Fibroblast of mammary gland (primary cell): ENCODE measurements at places on chromosomes 3 and 15.
A peak's percentile ranks its signal among the peaks of the same experiment; 100 is the strongest.

- DNase-seq = peak; percentile 79
Measured at GRCh38 chr3:61841111-61841845, 279.9 kb downstream of the PTPRG start.

DNA sequence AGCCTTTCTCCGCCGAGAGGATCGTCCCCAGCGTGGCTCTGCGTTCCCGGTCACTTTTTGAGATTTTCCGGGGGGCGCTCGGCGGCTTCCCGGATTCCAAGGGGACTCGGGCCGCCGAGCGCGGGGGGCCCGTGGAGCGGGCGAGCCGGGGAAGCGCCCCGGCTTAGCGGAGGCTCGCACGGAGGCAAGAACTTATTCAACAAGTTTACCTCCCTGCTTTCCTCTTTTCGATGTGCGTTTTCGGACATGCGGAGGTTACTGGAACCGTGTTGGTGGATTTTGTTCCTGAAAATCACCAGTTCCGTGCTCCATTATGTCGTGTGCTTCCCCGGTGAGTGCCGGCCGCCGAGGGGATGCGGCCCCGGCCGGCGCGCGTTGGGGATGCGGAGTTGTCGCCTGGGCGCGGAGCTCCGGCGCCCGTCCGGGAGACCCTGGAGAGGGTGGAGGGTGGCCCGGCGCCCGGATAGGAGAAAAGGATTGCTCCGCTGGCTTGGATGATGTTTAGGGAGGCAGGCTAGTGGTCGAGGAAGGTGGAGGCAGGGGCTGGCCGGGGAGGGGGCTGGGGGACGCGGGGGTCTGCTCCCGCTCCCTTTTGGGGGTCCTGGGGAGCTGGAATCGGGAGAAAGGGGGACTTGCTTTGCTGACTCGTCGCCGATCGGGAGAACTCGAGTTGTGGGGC is 810 bp downstream of the PTPRG start:
- DNase-seq = no peak

DNA sequence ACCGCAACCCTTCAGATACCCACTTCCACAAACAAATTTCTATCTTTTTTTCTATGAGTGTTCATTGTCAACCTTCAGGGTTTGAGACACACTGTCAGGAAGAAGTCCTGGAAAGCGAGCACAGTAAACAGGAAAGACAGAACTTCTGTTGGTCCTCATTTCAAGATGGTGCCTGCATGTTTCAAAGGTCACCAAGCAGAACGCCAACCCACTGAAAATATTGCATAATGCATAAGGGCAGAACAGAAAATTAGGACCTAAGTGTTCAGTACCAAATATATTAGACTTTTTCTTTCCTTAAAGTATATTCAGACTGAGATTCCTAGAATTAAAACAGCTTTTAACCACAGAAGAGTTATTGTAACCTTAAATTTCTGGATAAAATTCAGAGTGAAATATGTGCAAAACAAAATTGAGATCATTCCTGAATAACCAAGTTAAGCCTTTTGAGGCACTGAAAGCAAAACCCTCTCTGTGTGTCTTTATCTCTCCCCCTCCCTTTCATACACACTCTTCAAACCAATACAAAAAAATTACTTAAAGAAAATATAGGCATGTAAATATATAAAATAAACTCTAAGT is 387.8 kb upstream of the THBS1 start:
- DNase-seq = no peak

DNA sequence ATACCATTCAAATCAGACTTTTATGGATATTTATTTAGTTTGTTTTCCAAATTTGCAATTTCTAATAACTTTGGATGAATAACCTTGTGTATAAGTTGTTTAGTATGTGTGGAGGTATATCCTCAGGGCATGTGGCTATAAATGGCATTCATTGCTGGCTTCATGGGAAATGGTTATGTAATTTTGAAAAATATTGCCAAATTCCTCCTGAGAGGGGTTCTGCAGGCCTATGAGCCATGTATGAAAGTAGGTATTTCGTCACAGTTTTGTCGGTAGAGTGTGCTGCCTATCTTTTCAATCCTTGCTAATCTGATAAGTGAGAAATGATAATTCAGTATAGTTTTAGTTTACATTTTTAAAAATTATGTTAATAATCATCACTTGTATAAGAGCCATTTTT is 256.4 kb upstream of the ZNF385D start:
- peak; percentile 5 for DNase-seq

DNA sequence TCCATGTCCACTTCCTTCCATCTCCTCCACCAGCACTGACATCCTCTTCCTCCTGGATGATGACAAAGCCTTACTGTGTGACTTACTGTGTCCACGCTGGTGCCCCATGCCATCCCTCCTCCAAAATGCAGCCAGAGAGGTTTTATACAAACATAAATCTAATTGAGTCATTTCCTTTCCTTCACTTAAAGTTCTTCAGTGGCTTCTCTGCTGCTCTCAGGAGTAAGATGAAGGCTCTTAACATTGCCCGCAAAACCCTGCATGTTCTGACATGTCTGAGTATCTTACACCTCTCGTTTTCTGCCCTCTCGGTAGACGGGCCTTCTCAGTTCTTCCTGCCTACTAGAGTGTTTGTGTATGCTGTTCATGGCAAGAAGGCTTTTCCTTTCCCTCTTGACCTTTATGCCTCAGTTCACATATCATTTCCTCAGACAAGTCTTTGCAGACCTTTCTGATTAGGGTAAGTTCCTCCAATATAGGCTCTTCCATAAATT is 175.5 kb downstream of the CFAP20DC start:
- DNase-seq = peak; percentile 21

- DNase-seq = no peak
Measured at GRCh38 chr3:81375921-81376320, 385.5 kb downstream of the GBE1 start.

- no peak for DNase-seq
Measured at GRCh38 chr3:149020196-149020838, 29.0 kb downstream of the GYG1 start.

GRCh38 chr3:179068779-179069530 is 2.7 kb downstream of the ZMAT3 start:
- peak; percentile 47 for DNase-seq

DNA sequence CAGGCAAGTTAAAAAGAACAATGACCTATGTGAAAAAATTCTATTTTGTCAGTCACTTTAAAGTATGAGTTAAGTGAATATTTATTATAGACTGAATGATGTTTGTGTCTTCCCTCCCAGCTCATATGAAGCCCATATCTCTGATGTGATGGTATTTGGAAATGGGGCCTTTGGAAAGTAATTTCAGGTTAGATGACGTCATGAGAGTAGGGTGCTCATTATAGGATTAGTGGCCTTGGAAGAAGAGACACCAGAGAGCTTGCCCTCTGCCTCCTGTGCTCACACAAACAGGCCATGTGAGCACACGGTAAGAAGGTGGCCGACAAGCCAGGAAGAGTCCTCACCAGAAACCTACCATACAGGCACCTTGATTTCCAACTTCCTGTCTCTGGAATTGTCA is 138.8 kb upstream of the TNIK start:
- DNase-seq = no peak

DNA sequence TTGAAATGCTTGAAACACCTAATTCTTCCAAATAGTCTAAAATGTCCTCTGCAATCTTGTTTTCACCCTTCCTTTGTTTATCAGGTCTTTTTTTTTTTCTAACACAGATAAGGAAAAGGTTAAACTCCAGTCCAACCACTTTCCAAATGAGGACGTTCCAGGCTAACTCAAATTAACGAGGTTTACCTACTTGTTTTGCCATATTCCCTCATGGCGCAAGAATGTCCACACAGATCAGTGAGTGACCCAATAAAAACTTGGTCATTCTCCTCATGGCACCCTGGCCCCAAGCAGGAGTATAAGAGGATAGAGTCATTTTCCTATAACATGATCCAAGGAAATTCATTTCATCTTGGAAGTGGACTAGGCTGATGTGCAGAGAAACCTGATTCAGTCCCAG is 6.6 kb upstream of the LIPC start:
- DNase-seq = no peak

DNA sequence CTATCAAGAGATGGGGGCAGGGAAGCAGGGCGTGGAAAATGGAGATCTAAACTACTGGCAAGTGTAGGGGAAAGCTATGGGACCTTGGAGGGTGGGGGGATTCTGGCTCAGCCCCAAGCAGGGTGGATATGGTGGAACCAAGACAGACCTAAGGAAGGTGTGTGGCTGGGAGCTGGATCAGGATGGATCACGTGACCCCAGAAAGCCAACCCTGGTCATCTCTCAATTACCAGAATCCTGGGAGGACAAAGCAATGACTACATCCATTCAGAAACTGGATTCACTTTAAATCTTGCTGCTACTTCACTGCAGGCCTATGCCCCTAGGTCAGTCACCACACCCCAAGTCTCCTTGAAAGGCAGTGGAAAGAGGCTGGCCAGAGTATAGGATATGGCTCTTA is 68.4 kb downstream of the WHAMM start:
- no peak for DNase-seq

DNA sequence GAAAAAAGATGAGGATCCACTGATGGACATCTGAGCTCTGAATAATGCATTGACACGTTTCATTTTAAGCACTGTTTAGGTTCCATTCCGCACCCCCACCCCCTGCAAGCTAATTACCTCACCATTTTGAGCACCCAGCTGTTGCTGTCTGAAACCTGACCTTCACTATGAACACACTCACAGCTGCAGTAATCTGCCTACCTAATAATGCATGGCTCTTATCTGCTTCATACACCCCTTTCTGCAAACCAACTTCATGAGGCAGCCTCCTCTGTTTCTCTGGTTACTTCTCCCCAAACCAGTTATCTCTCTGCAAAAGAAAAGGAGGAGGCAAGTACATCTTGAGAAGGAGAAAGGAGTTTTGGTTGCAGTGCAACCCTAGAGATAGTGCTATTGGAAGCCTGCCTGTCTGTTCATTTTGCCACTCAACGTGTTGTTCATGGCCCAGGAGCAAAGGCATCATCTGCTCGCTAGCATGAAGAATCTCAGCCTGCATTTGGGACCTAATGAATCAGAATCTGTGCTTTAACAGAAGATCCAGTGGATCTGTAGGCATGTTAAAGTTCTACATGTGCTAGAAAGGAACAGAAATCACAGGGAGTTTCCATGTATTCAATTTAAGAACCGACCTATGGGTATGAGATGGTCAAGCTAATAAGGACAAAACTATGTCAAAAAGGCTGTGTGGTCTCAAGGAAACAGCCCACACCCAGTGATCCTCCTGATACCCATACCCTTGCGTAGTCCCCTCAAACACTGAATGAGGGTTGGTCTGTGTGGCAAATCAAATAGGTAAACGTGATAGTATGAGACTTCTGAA is 87.2 kb downstream of the MB21D2 start:
- DNase-seq = no peak

GRCh38 chr15:101718896-101719295 is 5.4 kb downstream of the TARS3 start:
- DNase-seq = no peak

DNA sequence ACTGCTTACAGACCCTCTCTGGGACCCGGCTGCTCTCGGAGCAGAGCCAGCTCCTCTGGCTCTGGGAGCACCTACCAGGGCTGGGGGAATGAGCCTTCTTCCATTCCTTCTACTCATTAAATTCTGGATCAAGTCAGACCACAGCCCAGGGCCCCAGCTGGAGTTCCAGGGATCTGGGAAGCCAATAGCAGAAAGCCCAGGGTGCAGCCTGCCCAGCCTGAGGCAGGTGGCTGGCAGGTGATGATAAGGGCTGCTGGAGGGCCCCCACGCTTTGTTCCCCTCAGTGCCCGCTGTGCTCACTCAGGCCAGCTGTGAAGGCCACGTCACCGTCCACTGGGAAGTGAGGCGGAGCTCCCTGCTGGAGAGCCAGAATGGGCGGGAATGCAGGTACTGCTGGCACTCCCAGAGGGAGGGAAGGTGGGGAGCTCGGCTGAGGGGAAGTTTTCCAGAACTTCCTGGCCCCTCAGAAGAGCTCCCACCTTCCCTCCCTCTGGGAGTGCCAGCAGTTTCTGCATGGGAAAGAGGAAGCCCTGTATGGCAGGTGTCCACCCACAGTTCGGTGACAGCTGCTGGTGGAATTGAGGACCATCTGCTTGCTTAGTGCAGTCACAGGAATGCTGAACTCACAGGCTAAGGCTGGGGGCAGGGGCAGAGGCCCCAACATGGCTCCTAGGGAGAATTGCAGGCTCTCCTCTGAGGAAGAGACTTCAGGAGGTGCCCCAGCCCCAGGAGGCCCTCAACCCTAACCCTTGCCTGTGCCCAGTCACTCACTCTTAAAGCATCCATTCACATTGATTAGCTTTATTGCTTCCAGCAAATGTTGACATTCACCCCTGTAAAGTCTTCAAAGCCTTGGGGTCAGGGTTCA is 12.6 kb upstream of the RTP3 start:
- DNase-seq = no peak

DNA sequence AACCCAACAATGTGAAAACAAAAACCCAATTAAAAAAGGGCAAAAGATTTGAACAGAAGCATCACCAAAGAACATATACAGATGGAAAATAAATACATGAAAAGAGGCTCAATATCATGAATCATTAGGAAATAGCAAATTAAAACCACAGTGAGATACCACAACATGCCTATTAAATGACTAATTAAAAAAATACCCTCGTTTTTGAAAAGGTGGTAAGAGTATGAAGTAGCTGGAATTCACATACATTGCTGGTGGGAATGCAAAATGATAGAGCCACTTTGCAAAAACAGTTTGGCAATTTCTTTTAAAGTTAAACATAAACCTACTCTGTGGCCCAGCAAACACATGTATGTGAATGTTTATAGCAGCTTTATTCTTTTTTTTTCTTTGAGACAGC is 75.8 kb downstream of the B3GNT5 start:
- DNase-seq = peak; percentile 68

GRCh38 chr15:85685356-85685755 is 109.4 kb downstream of the KLHL25 start:
- no peak for DNase-seq

- DNase-seq = no peak
Measured at GRCh38 chr3:60175680-60176079, 1075.6 kb downstream of the FHIT start.

GRCh38 chr3:10224794-10225665 is 23.2 kb upstream of the TATDN2 start:
- peak; percentile 75 for DNase-seq

DNA sequence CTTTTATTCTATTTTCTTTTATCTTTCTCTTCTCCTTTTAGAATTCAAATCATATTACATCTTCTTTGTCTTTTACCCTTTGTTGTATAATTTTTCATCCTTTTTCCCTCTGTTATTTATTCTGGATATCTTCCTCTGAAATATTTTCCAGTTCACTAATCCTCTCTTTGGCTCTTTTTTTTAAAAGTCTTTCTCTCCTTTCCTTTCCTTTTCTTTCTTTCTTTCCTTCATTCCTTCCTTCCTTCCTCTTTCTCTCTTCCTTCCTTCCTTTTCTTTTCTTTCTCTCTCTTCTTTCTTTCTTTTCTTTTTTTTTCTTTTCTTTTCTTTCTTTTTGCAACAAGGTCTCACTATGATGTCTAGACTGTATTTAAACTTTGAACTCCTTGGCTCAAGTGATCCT is 9.3 kb downstream of the SUSD5 start:
- DNase-seq = no peak

GRCh38 chr3:32498252-32498651 is 4.4 kb downstream of the CMTM6 start:
- DNase-seq = no peak

DNA sequence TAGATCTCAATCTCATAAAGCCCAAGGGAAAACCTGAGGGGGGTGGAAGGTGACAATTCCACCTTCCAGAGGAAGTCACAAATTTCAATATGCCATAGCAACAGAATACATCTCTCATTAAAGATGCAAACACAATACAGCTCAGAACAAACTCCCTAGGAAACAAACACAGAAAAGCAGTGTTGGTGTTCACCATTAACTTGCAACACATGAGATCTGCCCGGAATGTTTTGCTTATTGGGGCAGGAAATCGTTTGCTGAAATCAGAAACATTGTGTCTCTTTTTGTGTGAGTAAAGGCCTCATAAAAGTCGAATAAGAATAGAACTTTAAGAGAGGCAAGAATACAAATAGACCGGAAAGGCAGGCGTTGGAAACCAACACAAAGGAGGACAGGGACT is 5.8 kb upstream of the RYR3 start:
- DNase-seq = no peak
